Small intestine (tissue), 16 donors: ENCODE measurements at places on chromosomes 7 and 10.
A peak's percentile ranks its signal among the peaks of the same experiment; 100 is the strongest.

DNA sequence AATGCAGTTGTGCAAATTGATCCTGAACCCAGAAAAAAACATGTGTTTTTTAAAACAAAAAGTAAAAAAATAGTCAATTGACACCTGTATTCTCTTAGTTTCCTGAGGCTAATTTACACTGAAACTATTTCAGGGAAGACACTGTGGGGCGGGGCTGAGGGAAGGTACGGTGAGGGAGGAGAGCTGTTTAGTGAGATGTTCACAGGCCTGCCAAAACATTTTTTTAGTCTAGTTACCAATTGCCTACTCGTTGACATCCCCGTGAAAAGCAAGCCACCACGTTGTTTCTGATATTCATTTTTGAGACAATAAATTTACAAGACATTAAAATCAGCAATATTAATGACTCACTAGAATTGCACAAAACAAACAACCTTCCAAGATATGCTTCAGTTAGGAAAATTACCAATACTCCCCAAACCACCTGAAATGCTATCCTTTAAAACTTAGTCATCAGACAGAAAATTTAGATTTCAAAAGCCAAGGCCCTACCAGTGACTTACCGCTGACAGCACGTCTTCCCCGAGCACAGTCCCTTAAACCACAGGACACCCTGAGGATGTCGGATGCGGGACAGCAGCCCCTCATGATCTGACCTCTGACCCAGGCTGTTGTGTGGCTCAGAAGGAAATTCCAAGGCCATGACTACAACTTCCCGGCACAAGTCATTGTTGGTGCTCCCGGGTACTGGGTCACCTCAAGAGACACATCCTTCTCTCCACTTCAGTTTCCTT lies 279.2 kb downstream of the PRPF18 start:
- H3K27me3 ChIP-seq, result no peaks in the 10 kb centered on the region
- H3K4me3 ChIP-seq, result no peak overlapping the region
- no peak overlapping the region for H3K27ac ChIP-seq
- no peak for DNase-seq
- H3K4me1 ChIP-seq, result no peaks in the 10 kb centered on the region
- H3K36me3 ChIP-seq, result no peaks in the 10 kb centered on the region

GRCh38 chr10:79559726-79560125 lies 481 bp downstream of the SFTPA2 start:
- H3K27ac ChIP-seq, result no peak overlapping the region
- no peaks in the 10 kb centered on the region for H3K4me1 ChIP-seq
- H3K27me3 ChIP-seq, result no peaks in the 10 kb centered on the region
- no peak for DNase-seq
- no peak overlapping the region for H3K4me3 ChIP-seq
- H3K36me3 ChIP-seq, result no peaks in the 10 kb centered on the region

- no peak overlapping the region for H3K4me3 ChIP-seq
- peaks cover 2% of the 10 kb centered on the region for H3K4me1 ChIP-seq
- H3K27me3 ChIP-seq, result peaks cover 5% of the 10 kb centered on the region
- no peaks in the 10 kb centered on the region for H3K36me3 ChIP-seq
- no peak for DNase-seq
- no peak overlapping the region for H3K27ac ChIP-seq
Measured at GRCh38 chr7:155580367-155580766, 34.0 kb upstream of the CNPY1 start.

GRCh38 chr7:92717993-92718716 lies 118.2 kb downstream of the CDK6 start:
- no peaks in the 10 kb centered on the region for H3K36me3 ChIP-seq
- peak overlapping the region; percentile 83 for H3K27ac ChIP-seq
- H3K27me3 ChIP-seq, result no peaks in the 10 kb centered on the region
- peak overlapping the region; percentile 59 for H3K4me3 ChIP-seq

- H3K27ac ChIP-seq, result peak overlapping the region; percentile 19
- DNase-seq, result peak; percentile 36
- H3K4me3 ChIP-seq, result no peak overlapping the region
- peaks cover 5% of the 10 kb centered on the region for H3K4me1 ChIP-seq
- H3K36me3 ChIP-seq, result no peaks in the 10 kb centered on the region
Measured at GRCh38 chr10:99993701-99994689, 15.8 kb downstream of the DNMBP start.

DNA sequence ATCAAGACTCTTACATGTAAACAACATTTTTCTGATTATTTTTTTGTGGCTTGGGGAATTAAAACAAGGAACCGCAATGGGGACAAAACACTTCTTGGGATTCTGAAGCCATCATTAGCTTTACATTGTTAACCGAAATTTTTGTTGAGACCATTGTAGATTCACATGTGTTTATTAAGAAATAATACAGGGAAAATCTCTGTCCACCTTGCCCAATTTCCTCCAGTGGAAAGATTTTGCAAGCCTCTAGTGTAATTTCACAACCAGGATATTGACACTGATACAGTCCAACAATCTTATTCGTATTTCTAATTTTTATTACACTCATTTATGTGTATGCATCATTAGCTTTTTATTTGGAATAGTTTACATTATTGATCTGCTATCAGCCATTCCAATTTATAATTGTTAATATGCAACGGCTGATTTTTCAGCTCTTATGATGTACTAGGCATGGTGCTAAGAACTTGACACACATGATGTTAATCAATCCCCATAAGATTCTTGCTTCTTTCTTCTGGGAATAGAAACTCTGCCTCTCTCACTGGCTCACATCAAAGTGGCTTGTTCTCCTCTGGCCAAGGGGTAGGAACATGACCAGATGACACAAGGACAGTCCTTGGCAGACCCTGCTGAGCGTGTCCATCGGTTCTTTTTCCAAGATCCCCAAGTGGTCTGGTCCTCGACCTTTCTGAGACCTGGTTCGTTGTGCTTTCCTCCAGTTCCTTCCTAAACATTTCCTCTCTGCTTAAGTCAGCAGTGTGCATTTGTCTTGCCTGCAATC lies 137.6 kb downstream of the ADAM12 start:
- H3K36me3 ChIP-seq, result no peaks in the 10 kb centered on the region
- no peaks in the 10 kb centered on the region for H3K4me1 ChIP-seq
- no peak overlapping the region for H3K27ac ChIP-seq
- no peak overlapping the region for H3K4me3 ChIP-seq

DNA sequence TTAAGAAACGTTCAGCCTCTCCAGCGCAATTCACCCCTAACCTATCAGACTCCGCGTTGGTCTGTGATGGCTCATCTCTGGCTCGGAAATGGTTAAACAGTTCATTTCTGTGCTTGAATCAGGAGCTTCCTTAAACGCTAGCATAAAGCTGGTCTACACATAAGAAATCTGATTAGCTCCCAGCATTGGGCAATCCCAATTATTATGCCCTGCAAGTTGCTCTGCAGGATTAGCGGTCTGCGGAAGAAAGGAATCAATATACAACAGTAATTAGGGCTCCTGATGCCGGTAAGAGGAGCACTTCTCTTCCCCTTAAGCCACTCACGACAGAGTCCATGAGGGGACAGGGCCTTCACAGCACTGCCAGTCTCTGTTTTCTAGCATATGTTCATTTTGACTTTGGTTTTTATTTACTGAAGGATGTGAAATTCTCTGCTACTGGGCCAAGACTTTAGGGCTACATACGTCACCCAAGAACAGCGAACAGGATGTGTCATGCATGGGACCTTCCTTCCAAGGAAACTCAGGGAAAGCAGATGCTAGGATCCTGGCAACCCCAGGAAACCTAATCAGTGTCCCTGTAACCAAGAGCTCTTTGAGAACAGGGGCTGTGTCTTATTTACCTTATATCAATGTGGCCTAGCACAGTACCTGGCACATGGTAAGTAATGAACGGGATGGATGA lies 324.4 kb downstream of the KCNMA1 start:
- H3K27me3 ChIP-seq, result no peaks in the 10 kb centered on the region
- H3K27ac ChIP-seq, result no peak overlapping the region
- no peak for DNase-seq
- H3K36me3 ChIP-seq, result no peaks in the 10 kb centered on the region
- H3K4me1 ChIP-seq, result no peaks in the 10 kb centered on the region

DNA sequence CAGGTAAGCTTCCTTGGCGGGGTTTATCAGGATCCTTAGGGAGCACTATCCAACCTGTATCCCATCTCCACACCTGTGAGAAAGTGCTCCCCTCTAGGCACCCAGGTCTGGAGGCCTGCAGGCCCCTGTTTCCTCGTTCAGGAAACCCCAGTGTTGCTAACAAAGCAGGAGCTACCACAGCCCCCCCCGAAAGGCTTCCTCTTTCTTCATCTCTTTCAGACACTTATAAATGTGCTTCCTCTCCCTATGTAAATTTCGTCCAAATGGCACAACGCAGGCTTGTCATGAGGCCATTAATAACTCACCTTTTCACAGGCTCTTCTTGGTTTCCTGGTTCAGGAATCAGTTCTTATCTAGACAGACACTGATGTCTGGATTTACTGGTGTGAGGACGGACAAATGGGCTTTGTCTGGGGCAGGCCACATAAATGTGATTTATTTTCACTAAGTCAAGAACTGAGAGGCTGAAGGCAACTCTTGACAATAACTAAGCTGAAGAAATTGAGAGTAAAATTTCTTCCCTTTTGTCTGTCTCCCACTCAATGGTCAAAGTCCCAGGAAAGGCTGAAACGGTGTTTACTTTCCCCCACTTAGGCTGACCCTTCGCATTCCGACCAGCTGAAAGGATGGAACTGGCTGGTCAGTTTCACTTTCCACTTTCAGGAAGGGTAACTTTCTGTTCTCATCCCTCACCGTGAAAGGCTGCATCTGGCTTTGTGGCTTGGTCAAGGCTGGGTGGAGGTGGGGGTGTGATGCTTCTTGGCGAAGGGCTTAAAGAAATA lies 46.8 kb downstream of the PIK3AP1 start:
- H3K4me1 ChIP-seq, result peaks cover 2% of the 10 kb centered on the region
- H3K27me3 ChIP-seq, result no peaks in the 10 kb centered on the region
- no peaks in the 10 kb centered on the region for H3K36me3 ChIP-seq
- DNase-seq, result peak; percentile 65

DNA sequence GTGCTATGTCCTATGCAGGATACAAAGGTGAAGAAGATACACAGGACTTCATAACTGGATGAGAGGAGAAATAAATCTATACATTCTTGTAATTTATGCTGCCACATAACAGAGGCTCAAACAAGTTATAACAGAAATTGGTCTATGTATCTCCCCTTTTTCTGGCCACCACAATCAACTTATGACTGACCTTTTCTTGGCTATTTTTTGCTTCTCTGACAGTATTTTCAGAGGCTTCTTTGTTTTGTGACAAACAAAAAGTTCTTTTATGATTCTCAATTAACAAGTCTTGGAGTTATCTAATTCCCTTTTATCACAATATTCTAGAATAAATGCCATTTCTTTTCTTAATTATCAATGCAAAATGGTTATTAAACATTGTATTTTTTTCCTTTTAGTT lies 953.0 kb upstream of the ZWINT start:
- H3K36me3 ChIP-seq, result no peaks in the 10 kb centered on the region
- H3K27me3 ChIP-seq, result no peaks in the 10 kb centered on the region
- H3K27ac ChIP-seq, result no peak overlapping the region

GRCh38 chr7:231858-232246 lies 39.5 kb downstream of the FAM20C start:
- no peak overlapping the region for H3K4me3 ChIP-seq
- H3K36me3 ChIP-seq, result no peaks in the 10 kb centered on the region
- no peaks in the 10 kb centered on the region for H3K27me3 ChIP-seq

DNA sequence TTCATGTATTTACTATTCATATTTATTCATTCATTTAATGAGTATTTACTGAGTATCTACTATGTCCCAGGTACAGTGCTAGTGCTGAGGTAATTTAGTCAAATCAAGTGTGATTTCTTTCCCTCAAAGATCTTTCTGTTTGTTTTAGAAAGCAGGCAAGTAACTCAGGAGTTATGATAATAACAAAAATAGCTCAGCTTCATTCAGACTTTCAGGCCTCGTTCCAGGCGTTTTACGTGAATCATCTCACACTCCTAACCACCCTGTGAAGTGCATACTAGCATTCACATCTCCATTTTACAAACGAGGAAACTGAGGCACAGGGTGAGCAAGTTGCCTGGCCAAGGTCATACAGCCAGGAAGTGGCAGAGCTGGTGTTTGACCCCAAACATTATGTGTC lies 468.7 kb upstream of the C7orf33 start:
- H3K4me1 ChIP-seq, result no peaks in the 10 kb centered on the region
- no peaks in the 10 kb centered on the region for H3K27me3 ChIP-seq
- no peaks in the 10 kb centered on the region for H3K36me3 ChIP-seq
- no peak for DNase-seq
- no peak overlapping the region for H3K27ac ChIP-seq

GRCh38 chr7:105945848-105946247 lies 17.2 kb upstream of the CDHR3 start:
- H3K27me3 ChIP-seq, result no peaks in the 10 kb centered on the region
- no peaks in the 10 kb centered on the region for H3K4me1 ChIP-seq
- no peak overlapping the region for H3K27ac ChIP-seq
- H3K4me3 ChIP-seq, result no peak overlapping the region

DNA sequence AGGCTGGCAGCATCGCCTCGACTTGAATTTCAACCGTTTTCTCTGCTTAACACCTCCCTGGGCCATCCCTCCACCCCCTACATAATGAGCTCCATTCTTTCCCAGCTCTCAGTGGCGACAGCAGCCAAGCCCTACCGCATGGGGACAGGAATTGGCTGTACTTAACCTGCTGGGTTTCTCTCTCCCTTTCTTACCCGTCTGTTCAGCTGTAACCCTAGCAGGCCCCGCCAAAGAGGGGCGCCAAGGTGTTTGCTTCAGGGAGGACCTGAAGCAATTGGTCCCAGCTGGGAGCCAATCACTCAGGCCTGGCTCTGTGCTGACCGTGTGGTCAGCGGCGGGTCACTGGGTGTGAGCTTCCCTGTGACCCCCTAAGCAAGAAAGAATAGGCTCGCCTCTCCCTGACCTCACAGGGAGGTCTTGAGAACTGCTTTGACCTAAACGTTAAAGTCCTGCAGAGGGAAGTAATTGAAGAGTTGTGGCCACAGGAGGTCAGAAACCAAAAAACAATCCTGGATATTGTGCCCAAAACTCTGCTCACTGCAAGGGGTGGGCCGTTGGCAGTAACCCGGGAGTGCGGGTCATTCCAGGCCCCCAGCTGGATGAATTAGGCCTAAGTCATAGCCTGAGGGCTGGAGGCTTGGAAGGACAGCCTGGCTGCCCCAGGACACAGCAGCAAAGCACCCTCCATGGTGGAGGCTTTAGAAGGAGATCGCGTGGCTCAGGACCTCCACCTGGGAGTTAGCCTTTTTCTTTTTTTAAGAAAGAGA lies 114.6 kb downstream of the ITIH5 start:
- DNase-seq, result no peak
- no peaks in the 10 kb centered on the region for H3K27me3 ChIP-seq
- H3K4me3 ChIP-seq, result no peak overlapping the region
- H3K27ac ChIP-seq, result no peak overlapping the region
- no peaks in the 10 kb centered on the region for H3K36me3 ChIP-seq

GRCh38 chr7:46034056-46034768 lies 113.1 kb upstream of the IGFBP3 start:
- H3K4me3 ChIP-seq, result no peak overlapping the region
- no peak overlapping the region for H3K27ac ChIP-seq
- no peaks in the 10 kb centered on the region for H3K36me3 ChIP-seq
- H3K27me3 ChIP-seq, result no peaks in the 10 kb centered on the region
- DNase-seq, result no peak
